ENCODE measurements at places on chromosomes 13 and 19.

GRCh38 chr19:1858412-1859081 lies 4.8 kb downstream of the KLF16 start:
- H3K36me3 ChIP-seq: no peaks in the 10 kb centered on the region
- no peak for DNase-seq
- H3K4me3 ChIP-seq: peak overlapping the region; percentile 52
- H3K4me1 ChIP-seq: peaks cover 32% of the 10 kb centered on the region
- H3K27me3 ChIP-seq: peaks cover 12% of the 10 kb centered on the region

DNA sequence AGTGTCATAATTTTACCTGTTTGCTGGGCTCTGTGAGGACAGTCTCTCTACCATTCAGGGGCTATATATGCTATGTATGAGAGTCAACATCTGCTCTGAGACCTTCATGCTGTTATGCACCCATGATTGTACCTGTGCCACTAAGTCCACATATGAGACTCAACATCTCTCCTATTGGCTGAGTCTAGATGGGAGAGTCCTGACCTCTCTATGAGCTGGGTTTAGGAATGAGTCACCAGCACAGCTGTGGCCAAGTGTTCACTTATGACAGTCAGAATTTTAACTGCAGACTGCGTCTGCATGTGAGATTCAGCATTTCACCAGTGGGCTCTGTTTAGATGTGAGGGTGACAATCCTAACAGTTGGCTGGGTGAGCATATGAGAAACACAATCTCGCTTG lies 49.5 kb downstream of the ZNF729 start:
- no peak overlapping the region for H3K4me3 ChIP-seq
- no peaks in the 10 kb centered on the region for H3K36me3 ChIP-seq
- no peak overlapping the region for H3K27ac ChIP-seq
- peaks cover 5% of the 10 kb centered on the region for H3K27me3 ChIP-seq
- DNase-seq: no peak

DNA sequence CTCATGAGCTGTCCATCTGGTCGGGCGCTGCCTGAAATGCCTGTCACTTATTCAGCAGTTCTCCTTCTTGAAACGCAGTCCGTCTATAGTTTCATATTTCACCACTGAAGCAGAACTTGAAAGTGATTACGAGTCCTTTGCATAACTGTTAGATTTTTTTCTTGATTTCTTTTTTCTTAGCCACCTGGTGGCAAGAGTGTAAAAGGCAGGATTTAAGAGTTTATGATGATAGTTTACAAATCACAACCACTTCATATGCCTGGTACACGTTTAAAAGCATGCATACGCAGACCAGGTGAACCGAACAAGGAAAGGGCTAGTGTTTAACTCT lies 45.8 kb downstream of the GGACT start:
- DNase-seq: peak; percentile 12
- no peaks in the 10 kb centered on the region for H3K27me3 ChIP-seq
- no peak overlapping the region for H3K27ac ChIP-seq
- H3K4me3 ChIP-seq: peak overlapping the region; percentile 38
- peaks cover 3% of the 10 kb centered on the region for H3K4me1 ChIP-seq

DNA sequence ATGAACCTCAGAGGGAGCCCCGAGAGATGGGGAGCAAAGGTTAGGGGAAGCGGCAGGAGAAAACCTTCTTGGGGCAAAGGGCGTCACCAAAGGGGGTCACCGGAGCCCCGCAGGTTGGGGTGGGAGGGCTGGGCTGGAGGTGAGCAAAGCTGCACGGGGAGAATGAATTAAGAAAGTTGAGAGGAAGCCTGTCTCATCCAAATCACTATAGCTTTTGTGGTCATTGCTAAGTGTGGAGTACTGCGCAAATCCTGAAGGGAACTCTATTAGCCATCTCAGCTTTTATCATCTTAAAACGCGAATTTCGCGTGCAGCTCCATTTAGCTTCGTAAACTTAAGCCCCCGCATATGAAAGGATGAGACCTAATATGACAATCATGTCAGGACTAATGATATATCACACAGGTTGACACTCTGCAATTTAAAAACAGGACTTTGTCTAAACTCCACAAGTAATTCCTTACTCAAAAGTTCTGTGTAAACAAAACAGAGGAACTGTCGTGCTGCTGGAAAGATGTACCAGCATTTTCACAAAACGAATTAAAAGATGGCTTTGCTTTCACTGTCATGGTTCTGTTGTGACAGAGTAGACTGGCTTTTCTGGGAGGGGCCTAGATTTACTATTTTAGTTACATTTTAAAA lies 631 bp downstream of the LACC1 start:
- DNase-seq: no peak
- H3K27me3 ChIP-seq: peaks cover 13% of the 10 kb centered on the region
- peak overlapping the region; percentile 93 for H3K4me3 ChIP-seq

DNA sequence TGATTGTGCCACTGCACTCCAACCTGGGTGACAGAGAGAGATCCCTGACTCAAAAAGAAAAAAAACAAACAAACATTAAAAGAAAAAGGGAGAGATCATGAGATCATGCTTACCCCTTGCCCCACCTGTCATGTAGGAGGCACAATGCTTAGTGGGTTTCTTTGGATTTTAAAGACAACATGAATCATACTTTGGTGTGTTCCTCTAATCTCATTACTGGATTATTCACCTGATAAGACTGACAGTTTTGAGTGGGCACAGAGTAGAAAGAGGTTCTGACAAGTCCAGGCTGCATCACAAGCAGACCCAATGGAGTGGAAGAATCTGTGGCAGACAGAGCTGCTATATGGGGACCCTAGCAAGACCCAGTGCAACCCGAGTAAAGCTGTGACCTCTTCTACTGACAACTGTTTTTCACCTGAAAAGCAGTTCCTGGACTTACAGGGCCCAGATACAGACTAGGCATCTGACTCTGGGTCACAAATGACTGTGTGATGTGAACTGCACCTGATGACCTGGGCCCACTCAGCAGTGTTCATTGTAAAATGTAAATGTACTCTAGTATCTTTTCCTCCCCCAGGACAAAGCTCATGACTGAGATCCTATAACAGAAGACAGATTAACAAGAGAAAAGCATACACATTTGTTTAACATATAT lies 28.9 kb upstream of the USP12 start:
- DNase-seq: no peak
- peaks cover 1% of the 10 kb centered on the region for H3K27me3 ChIP-seq
- H3K27ac ChIP-seq: no peak overlapping the region
- H3K4me3 ChIP-seq: no peak overlapping the region
- H3K36me3 ChIP-seq: no peaks in the 10 kb centered on the region
- no peaks in the 10 kb centered on the region for H3K4me1 ChIP-seq

DNA sequence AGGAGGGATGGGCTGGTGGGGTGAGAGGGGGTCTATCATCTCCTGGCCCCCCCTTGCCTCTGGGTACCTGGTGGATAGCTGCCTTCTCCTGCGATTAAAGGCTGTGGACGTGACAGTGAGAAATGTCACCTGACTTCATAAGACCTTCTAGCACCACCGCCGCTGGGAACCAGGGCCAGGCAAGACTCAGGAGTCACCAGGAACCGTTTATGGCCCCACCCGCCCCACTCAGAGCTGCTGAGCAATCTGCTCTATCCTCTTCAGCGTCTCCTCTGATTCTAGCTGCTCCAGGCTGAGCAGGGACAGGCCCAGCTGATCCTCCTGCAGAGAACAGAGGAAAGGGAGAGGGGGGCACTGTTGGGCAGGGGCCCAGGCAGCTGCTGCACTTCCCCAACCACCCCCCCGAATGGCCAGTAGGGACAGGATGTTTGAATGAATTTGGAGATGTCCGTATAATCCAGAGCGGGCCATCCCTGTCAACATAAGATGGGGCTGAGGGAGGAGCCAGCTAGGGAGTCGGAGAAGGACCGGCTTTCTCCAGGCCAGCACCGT lies 10.9 kb downstream of the KLC3 start:
- no peaks in the 10 kb centered on the region for H3K27me3 ChIP-seq
- H3K27ac ChIP-seq: no peak overlapping the region
- DNase-seq: no peak
- peaks cover 10% of the 10 kb centered on the region for H3K36me3 ChIP-seq

- H3K4me3 ChIP-seq: no peak overlapping the region
- H3K4me1 ChIP-seq: peaks cover 34% of the 10 kb centered on the region
- no peak overlapping the region for H3K27ac ChIP-seq
- no peak for DNase-seq
- H3K36me3 ChIP-seq: no peaks in the 10 kb centered on the region
- peaks cover 7% of the 10 kb centered on the region for H3K27me3 ChIP-seq
Measured at GRCh38 chr13:40186041-40186440, 480.4 kb downstream of the FOXO1 start.

DNA sequence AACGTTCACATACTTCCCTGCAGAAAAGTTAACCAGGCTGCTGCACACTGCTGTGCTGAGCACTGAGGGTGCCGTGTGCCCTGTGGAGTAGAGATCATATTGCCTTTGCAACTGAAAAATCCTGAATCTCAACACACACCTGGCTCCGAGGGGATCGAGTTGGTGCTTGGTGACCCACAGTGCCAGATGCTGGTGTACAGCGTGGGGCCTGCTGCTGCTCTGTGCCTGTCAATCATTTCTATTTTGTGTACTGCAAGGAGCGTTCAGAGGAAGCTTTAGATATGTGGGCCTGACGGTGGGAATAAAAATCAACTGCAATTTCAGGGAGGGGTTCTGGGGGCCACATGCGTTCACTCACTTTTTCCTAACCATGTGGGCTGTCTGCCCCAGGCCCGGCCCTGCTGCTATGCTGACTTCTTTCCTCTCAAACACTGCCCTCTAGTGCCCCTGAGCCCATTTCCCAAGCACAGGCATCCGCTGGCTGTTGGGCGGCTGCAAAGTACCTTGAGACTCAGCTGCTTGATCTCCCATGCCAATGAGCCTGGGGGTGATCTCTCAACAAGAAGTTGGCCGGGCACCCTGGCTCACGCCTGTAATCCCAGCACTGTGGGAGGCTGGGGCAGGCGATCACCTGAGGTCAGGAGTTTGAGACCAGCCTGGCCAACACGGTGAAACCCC lies 9.7 kb upstream of the LENG8 start:
- H3K4me3 ChIP-seq: no peak overlapping the region
- no peaks in the 10 kb centered on the region for H3K27me3 ChIP-seq
- DNase-seq: no peak
- H3K4me1 ChIP-seq: peaks cover 10% of the 10 kb centered on the region

DNA sequence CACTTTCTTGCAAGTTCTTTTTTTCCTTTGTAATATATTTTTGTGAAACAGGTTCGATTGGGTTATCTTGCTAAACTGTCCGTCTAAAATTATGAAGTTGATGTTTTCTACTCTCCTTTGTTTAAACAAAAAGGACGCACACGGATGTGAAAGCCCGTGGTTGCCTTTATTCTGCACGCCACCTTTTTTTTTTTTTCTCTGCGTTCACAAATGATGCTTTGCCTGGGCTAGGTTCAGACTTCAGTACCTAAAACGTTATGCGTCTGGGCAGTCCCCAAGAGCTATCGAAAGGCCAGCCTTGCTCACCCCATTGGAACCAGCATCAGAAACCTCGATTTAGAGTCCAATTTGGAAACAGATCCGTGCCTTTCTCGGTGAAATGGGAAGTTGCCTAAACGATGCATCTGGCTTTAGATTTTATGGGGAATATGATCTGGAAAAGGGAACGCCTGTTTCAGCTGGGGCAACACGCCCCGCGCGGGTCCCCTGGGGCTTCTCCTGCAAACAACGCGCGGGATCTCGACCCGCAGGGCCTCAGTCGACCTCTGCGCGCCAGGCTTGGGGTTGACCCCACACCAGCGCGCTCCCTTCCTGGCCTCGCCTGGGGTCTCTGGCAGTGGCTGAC lies 113.9 kb downstream of the KCNRG start:
- H3K4me1 ChIP-seq: peaks cover 54% of the 10 kb centered on the region
- H3K27me3 ChIP-seq: peaks cover 70% of the 10 kb centered on the region
- no peak for DNase-seq
- H3K36me3 ChIP-seq: no peaks in the 10 kb centered on the region

- no peaks in the 10 kb centered on the region for H3K36me3 ChIP-seq
- H3K4me3 ChIP-seq: no peak overlapping the region
- H3K27ac ChIP-seq: no peak overlapping the region
- DNase-seq: no peak
- peaks cover 4% of the 10 kb centered on the region for H3K27me3 ChIP-seq
Measured at GRCh38 chr13:73572824-73573223, 514.0 kb downstream of the KLF5 start.

DNA sequence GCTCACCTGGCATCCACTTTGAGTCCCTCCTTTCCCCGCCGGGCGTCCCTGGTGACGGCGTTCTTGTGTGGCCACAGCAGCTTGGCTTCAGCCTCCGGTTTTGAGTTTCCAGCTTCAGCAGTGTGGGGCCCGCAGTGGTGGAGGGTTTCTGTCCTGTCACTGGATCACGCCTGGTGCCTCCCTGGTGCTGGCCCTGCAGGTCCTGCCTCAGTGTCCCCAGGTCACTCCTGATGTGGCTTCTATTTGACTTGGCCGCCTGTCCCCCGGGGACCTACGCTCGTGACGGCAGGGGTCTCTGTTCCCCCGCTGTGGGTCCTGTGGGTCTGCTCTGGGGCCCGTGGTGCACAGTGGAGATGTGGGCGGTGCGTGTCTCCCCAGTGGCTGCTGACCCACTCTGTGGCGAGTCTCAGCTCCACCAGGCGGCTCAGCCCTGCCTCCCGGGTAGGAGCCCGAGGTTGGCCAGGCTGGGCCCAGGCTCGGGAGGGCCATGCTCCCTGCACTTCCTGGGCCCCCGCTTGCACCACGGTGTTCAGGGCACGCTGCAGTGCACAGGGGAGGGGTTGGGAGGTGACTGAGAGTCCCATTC lies 1.9 kb downstream of the ATP4B start:
- H3K4me1 ChIP-seq: peaks cover 18% of the 10 kb centered on the region
- no peaks in the 10 kb centered on the region for H3K27me3 ChIP-seq
- no peak overlapping the region for H3K27ac ChIP-seq

DNA sequence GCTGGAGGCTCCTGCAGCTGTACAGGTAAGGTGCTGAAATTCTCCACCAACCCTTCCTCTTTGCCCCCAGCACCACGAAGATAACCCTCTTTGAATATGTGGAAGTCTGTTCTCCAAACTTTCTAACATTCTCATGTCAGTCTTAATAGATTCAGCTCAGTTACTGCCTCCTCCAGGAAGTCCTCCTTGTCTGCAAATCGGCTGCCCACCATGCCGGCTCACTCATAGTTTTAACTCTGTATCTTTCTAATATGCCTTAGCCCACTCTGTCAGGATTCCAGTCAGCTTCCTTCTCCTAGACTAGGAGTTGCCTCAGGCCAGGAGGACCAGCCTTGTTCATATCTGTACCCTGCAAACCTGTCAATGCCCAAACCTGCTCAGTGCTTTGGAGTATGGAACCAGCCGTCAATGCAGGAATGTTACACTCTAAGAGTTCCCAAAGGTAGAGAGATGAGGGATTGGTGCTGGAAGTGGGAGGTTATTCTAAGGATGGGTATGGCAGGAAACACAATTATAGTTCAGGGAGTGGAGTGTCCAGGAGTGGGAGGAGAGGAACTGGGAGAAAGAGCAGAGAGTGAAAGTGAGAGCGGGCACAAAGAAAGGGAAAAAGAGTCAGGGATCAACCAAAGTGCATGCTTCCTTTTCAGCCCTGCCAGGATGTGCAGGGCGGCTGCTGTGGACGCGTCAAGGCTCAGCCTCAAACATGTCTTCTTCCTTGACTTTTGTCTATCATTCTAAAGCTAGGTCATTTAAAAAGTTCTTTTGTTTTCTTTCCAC lies 38.0 kb upstream of the ALOX5AP start:
- H3K4me1 ChIP-seq: peaks cover 33% of the 10 kb centered on the region
- no peak for DNase-seq
- H3K4me3 ChIP-seq: peak overlapping the region; percentile 51
- H3K27ac ChIP-seq: no peak overlapping the region
- no peaks in the 10 kb centered on the region for H3K27me3 ChIP-seq
- no peaks in the 10 kb centered on the region for H3K36me3 ChIP-seq
